NCI-H2081 treated with DMSO at 0.1 percent for 48 hours (cell line): ENCODE measurements at places on chromosomes 11 and 22.
A peak's percentile ranks its signal among the peaks of the same experiment; 100 is the strongest.

DNA sequence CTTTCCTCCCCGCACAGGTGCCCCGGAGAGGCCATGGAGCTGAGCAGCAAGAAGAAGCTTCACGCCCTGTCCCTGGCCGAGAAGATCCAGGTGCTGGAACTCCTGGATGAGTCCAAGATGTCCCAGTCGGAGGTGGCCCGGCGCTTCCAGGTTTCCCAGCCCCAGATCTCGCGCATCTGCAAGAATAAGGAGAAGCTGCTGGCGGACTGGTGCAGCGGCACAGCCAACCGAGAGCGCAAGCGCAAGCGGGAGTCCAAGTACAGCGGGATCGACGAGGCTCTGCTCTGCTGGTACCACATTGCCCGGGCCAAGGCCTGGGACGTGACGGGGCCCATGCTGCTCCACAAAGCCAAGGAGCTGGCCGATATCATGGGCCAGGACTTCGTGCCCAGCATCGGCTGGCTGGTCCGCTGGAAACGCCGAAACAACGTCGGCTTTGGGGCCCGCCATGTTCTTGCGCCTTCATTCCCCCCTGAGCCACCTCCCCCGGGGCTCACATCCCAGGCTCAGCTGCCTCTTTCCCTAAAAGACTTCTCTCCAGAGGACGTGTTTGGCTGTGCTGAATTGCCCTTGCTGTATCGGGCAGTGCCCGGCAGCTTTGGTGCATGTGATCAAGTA is 1.3 kb downstream of the TIGD3 start:
- DNase-seq: no peak

GRCh38 chr11:94449437-94449836 is 44.2 kb downstream of the MRE11 start:
- DNase-seq: no peak

GRCh38 chr22:50705219-50705691 is 32.6 kb downstream of the SHANK3 start:
- no peak for DNase-seq

GRCh38 chr22:49087198-49087597 is 740.5 kb downstream of the BRD1 start:
- DNase-seq: no peak

GRCh38 chr11:47061429-47062178 is 115.1 kb downstream of the ARFGAP2 start:
- no peak for DNase-seq

- DNase-seq: peak; percentile 25
Measured at GRCh38 chr11:65078151-65078550, 5.7 kb downstream of the CDCA5 start.

DNA sequence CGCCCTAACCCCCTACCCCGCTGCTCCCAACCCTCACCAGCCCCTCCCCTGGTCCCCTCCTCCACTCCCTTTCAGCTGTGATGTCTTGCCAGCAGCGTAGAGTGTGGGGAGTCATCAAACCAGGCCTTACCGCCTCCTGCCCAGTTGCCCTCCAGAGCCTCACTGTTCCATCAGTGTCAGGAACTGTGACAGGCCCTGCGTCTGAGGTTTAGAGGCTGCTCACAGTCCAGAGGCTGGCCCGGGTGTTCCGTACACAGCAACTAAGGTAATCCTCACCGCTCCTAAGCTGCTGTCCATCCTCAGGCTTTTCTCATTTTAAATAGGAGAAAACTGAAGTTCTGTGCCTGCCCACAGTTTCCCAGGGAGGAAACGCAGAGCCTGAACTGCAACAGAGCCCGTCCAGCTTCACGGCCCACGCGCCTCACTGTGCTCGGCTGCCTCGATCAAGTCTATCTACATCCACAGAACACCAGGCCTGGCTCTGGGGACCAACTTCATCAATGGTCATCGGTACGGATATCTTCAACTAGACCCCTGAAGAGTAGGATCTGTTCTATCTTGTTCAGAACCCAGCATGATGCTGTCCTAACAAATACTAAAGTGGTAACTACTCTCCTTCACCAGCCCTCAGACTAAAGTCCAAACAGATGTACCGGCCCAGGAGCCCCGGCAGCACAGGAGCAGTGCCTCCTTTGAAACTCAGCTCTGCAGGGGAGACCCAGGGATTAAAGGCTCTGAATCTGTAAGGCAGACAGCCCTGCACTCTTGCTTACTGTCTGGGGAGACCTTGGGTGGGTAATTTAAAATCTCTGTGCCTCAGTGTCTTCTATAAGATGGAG is 10.3 kb downstream of the VPS37C start:
- no peak for DNase-seq

GRCh38 chr11:88433536-88434230 is 96.1 kb upstream of the CTSC start:
- no peak for DNase-seq

DNA sequence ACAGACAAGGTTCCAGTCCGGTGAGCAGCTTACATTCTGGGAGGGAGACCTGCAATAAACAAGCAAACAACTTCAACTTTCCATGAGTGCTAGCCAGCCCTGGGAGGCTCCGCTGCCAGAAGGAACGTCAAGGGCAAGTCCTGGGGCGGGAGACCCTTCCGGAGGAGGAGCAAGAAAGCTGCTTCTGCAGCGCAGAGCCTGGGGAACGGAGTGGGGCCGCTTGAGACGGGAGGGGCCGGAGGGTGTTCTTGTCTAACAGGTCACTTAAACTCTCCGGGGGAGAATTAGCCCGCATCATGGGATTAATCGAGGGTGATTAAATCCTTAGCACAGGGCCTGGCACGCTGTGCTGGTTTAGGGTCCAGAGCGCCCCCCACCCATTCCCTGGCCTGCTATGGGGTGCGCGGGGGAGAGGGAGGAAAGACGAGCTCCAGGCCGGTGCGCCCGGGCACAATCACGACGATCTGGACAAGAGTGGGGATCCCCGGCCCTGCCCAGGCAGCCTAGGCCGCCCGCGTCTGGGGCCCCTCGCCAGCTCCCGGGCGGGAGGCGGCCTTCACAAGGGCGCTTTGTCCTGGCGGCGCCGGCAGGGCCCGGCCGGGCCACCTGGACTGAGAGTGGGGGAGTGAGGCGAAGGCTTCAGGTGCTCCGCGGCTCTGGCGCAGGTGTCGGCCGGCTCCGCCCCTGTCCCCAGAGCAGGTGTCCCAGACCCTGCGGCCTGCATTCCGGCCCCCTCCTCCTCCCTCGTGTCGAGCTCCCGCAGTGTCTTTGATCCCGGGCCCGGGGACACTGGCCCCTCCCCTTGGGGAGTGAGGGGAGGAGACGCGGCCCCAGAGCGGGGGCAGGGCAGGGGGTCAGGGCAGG is 663 bp upstream of the LARGE2 start:
- peak; percentile 54 for DNase-seq

DNA sequence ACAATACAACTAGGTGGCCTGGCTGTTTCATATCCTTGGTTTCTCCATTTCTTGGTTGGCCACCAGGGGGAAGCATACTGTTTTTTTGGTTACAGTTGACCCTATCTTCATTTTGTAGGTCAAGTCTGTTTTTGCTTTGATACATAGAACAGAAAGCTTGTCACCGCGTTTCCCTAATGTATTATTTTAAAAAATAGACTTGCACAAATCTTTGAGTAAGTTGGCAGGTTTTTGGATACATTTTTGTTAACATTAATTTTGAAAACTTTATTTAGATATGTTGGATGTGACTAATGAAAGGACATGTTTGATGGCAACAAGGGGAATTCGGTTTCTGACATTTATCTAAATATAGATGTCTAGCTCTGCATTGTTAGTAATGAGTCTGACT is 3.0 kb downstream of the NCR3LG1 start:
- peak; percentile 37 for DNase-seq

DNA sequence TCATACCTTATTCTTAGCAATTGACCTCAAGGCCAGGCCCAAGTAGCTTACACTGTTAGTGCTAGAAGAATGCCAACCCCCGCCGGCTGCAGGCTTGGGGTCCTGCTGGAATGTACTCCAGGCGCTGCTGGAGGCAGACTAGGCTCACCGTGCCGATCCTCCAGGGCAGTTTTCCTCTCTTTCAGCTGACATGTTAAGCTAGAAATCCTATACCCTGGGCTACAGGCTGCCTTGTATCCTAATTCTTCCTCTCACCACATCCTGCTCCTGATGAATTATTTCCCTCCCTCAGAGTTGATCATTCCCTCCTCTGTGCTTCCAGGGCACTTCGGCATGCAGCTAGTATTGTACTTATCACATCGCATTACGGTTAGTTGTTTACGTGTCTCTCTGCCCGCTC is 3.4 kb downstream of the SPTBN2 start:
- no peak for DNase-seq

GRCh38 chr11:44627911-44628729 is 62.7 kb downstream of the CD82 start:
- DNase-seq: peak; percentile 30

DNA sequence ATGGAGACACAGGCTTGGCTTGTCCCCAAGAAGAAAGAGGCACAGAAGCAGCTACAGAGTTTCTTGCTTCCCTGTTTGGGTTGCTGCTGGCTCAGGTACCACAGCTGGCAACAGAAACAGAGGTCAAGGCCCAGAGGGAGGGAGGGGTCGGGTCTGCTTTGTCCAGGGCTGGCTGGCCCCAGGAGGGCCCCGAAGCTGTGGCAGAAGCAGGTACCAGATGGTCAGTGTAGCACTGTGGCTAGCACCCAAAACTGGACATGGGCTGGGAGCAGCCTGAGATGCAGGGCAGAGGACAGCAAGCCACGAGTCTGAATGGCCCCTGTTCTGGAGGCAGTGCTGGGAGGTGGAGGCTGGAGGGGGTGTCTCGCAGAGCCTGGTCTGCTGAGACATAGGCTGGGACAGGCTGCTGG is 52.3 kb upstream of the CCDC188 start:
- DNase-seq: no peak

- DNase-seq: no peak
Measured at GRCh38 chr11:61791737-61792309, 576 bp downstream of the TMEM258 start.

- no peak for DNase-seq
Measured at GRCh38 chr11:34825315-34825669, 90.9 kb downstream of the APIP start.

GRCh38 chr11:111059726-111060125 is 185.8 kb upstream of the POU2AF2 start:
- DNase-seq: no peak

GRCh38 chr11:89361734-89362133 is 129.4 kb downstream of the NOX4 start:
- no peak for DNase-seq

- no peak for DNase-seq
Measured at GRCh38 chr22:35930933-35931332, 97.7 kb downstream of the RBFOX2 start.

DNA sequence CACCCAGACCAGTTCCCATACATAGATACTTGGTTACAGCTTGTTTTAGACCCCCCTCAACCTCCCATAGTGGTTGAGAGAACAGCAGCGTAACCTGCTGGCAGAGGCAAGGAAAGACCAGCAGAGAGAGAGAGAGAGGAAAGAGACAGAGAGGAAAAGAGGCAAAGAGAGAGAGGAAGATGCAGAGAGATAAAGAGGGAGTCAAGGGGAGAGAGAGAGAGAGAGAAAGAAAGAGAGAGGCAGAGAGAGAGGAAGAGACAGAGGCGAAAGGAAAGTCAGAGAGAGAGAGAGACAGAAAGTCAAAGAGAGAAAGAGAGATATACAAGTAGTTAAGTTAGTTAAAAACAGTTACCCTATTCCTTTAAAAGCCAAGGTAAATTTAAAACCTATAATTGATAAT is 52.5 kb downstream of the NEU3 start:
- DNase-seq: no peak

GRCh38 chr11:33946930-33947329 is 55.1 kb upstream of the LMO2 start:
- DNase-seq: no peak

- DNase-seq: no peak
Measured at GRCh38 chr22:42473484-42474193, 41.4 kb upstream of the NFAM1 start.

DNA sequence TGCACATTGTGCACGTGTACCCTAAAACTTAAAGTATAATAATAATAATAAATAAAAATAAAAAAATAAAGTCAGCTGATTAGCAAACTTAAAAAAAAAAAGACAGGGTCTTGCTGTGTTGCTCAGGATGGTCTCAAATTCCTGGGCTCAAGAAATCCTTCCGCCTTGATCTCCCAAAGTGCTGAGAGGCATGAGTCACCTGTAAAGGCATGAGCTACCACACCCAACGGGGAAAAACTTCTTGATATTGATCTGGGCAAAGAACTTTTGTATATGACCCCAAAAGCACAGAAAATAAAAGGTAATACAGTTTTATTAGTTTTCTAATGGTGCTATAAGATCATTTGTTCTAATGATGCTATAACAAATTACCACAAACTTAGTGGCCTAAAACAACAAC is 46.1 kb downstream of the ENTHD1 start:
- DNase-seq: no peak

DNA sequence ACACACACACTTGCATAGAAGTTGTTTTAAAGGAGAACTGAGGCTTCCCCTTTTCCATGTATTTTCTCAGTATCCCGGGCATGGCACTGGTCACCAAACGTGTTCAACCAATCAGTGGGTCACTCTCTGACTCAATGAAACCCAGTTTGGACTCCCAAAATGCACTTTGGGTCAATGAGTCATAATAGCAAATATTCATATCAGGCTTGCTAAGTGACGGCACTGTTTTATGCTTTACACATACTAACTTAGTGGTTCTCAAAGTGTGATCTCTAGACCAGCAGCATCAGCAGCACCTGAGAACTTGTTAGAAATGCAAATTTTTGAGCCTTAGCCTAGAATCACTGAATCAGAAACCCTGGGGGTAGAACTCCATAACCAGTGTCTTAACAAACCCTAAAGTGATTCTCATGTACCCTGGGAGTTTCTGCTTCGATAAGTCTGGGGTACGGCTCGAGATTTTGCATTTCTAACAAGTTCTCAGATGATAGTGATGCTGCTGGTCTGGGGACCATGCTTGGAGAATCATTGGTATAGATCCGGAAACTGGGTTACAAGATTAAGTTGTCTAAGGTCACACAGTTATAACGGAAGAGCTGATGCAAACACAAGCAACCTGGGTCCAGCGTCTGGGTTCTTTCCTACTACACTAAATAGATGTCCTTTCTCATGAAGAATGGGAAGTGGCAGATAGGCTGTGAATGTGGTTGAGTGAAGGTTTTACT is 35.6 kb downstream of the ETS1 start:
- no peak for DNase-seq
